Body of pancreas (tissue), 4 donors: ENCODE measurements at places on chromosomes 1 and 21. TPM values are rescaled to one million over a fixed set of nuclear protein-coding genes. Genes with fewer than 3 reads are reported as not detected.
A peak's percentile ranks its signal among the peaks of the same experiment; 100 is the strongest.

HRNR gene
- not detected for total RNA-seq

DNA sequence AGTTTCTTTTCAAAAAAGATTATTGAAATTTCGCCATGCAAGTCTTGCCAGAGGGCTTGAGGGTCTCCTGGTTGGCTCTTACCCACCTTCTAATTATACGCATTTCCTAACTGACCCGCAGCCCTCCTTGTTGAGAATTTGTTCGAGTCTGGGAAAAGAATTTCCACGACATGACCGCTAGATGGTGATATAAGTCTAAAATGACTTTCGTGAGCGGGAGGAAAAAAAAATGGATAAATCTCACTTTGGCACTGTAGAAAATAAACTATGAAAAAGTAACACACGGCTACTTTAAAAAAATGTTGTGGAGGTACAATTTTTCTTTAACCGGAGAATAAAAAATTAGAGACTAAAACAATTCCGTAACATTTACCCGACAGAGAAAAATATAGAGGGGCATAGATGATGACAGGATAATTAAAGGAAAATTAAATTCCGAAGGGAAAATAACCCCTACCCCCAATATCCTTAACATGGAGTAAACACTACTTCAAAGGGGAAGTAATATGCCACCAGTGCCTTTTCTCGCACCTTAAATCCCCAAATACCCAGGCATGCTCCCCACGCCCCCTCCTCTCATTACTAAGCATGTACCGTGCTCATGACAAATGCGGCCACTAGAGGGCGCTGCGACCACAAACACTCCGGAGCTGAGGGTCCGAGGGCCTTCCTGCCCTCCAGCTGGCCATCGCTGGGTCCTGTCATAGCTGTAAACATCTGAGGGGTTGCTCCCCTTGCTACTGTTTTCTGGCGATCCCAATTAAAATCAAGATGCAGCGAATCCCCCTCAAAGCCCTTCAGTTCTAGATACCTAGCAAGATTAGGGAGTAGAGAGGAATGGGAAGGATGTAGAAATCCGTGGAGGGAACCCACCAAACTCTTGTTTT, 266.9 kb downstream of the ASTN1 start:
- peak; percentile 31 for DNase-seq
- peaks cover 7% of the 10 kb centered on the region for H3K4me1 ChIP-seq
- H3K4me3 ChIP-seq = no peak overlapping the region
- H3K27ac ChIP-seq = no peak overlapping the region
- no peaks in the 10 kb centered on the region for H3K27me3 ChIP-seq

SLC26A9 gene
- total RNA-seq = 1.6 TPM

SMAP2 gene
- 21.4 TPM for total RNA-seq

GRCh38 chr21:15084668-15085067, 19.9 kb upstream of the NRIP1 start:
- H3K4me3 ChIP-seq = no peak overlapping the region
- no peaks in the 10 kb centered on the region for H3K27me3 ChIP-seq
- H3K36me3 ChIP-seq = no peaks in the 10 kb centered on the region
- no peak overlapping the region for H3K27ac ChIP-seq
- DNase-seq = peak; percentile 19

DNA sequence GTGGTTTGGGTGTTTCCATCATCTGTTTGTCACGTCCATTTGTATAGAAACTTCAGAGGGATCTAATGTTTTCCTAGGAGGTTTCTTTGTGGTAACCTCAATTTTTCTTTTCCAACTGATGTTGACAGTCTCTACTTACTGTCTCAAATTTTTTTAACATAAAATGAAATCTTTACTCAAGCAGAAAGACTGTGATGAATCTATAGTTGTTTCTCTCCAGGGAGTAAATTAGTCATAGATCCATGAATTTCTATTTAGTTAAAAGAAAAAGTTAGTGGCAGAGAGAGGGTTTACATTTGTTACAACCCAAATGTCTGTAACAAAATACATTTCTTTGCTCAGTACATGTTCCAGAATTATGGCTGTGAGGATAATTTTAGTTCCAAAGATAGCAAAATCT, 161.6 kb downstream of the DISP1 start:
- no peaks in the 10 kb centered on the region for H3K27me3 ChIP-seq
- no peak for DNase-seq
- no peaks in the 10 kb centered on the region for H3K36me3 ChIP-seq

- no peaks in the 10 kb centered on the region for H3K4me1 ChIP-seq
- no peak overlapping the region for H3K4me3 ChIP-seq
- DNase-seq = no peak
These were observed 192.4 kb upstream of the RNPC3 start for GRCh38 chr1:103333141-103333540.

HSPB7 gene
- total RNA-seq = 5.7 TPM

DNA sequence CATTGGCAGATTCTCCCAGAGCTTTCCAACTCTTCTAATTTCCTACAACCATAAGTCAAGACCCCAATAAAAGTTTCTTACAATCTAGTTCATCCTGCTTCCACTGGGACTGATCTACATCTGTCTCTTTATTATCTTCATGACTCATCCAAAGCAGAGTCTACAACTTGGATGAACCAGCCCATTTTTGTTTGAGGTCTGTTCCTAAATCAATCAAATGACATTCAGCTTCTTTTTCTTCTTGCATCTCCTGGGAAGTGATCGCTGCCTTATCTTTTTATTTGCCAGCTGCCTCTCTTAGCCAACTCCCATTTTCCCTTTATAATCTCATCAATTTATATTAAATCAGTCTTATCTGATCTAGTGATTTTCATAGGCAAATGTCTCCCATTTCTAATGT, 105.6 kb downstream of the ERG start:
- H3K36me3 ChIP-seq = no peaks in the 10 kb centered on the region
- H3K27me3 ChIP-seq = no peaks in the 10 kb centered on the region
- no peak overlapping the region for H3K4me3 ChIP-seq
- H3K27ac ChIP-seq = no peak overlapping the region
- DNase-seq = no peak

- H3K4me1 ChIP-seq = peaks cover 64% of the 10 kb centered on the region
- H3K4me3 ChIP-seq = peak overlapping the region; percentile 80
- no peaks in the 10 kb centered on the region for H3K27me3 ChIP-seq
- peak; percentile 77 for DNase-seq
- peak overlapping the region; percentile 90 for H3K27ac ChIP-seq
These were observed 1.3 kb downstream of the ZBTB7B start for GRCh38 chr1:155003766-155004351.

GRCh38 chr1:60895701-60896100, 186.7 kb upstream of the NFIA start:
- H3K27ac ChIP-seq = no peak overlapping the region
- DNase-seq = no peak
- no peaks in the 10 kb centered on the region for H3K36me3 ChIP-seq
- H3K27me3 ChIP-seq = no peaks in the 10 kb centered on the region

DNA sequence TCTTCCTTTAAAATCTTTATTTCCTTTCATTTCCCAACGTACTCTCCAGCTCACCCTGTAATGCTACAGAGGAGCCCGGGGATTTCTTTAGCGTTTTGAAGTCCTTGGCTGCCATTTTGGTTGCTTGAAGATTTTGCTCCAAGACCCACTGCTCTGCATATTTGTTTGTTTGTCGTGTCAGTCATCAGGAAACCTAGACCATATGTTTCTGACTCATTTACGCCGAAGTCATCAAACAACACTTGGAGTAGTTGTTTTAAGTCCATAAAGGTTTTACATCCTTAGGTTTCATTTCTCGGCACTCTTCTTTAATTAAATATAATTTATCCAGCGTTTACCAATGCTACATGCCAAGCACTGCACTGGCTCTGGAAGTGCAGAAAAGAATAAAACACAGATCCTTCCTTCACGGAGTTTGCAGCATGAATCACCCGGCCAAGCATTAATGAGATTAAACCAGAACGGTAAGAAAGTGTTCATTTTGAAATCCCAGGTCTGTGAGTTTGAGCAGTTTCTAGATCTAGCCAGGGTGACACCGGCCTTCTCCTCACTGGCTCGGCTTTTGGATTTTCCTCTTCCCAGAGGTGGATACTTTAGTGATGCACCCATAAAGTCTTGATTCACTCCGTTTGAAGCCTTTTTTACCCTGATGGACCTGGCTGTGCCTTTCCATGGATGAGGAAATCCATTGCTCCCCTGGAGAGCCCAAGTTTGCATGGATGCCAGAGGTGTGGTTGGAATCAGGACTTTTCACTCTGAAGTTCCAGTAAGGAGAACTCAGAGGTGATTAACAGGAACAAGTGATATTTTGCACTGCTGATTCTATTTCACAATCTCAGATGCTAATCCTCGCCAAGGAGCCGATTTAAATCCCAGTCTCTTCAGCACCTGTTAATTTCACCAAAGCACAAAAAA, 109.3 kb downstream of the KAZN start:
- no peak overlapping the region for H3K4me3 ChIP-seq
- no peaks in the 10 kb centered on the region for H3K27me3 ChIP-seq
- no peaks in the 10 kb centered on the region for H3K36me3 ChIP-seq
- no peak overlapping the region for H3K27ac ChIP-seq
- H3K4me1 ChIP-seq = no peaks in the 10 kb centered on the region

GRCh38 chr1:3671371-3672180, 19.3 kb downstream of the TP73 start:
- H3K27ac ChIP-seq = no peak overlapping the region
- no peak for DNase-seq
- H3K4me3 ChIP-seq = no peak overlapping the region

GRCh38 chr1:160667896-160668295, 21.1 kb upstream of the SLAMF1 start:
- H3K4me3 ChIP-seq = no peak overlapping the region
- no peak for DNase-seq
- H3K27ac ChIP-seq = no peak overlapping the region
- no peaks in the 10 kb centered on the region for H3K27me3 ChIP-seq
- H3K4me1 ChIP-seq = no peaks in the 10 kb centered on the region
- H3K36me3 ChIP-seq = no peaks in the 10 kb centered on the region

GRCh38 chr1:150281758-150282557, at the start of gene CIART:
Gene CIART, plus strand, starts transcription at chr1:150282554. Its CDS starts 714 bp downstream, at chr1:150283268.
- no peaks in the 10 kb centered on the region for H3K36me3 ChIP-seq
- peak within 1 kb of the TSS; percentile 86 for H3K27ac ChIP-seq
- DNase-seq = peak; percentile 94
- H3K27me3 ChIP-seq = no peaks in the 10 kb centered on the region

DCST1 gene
- not detected for total RNA-seq

SLC22A15 gene
- total RNA-seq = 8.8 TPM

DNA sequence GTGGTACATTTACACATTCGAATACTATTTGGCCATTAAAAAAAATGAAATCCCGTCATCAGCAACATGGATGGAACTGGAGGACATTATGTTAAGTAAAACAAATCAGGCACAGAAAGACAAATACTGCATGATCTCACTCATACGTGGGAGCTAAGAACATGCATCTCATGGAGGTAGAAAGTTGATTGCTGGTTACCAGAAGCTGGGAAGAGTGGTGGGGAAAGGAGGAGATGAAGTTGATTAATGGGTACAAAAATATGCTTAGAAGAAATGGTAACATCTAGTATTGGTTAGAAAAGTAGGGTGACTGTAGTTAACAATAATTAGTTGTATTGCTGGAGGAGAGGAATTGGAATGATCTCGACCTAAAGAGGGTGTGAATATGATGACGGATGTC, 24.6 kb upstream of the RNF187 start:
- H3K27me3 ChIP-seq = no peaks in the 10 kb centered on the region
- peaks cover 33% of the 10 kb centered on the region for H3K4me1 ChIP-seq
- H3K4me3 ChIP-seq = no peak overlapping the region
- no peak overlapping the region for H3K27ac ChIP-seq

HTR6 gene
- not detected for total RNA-seq

DNA sequence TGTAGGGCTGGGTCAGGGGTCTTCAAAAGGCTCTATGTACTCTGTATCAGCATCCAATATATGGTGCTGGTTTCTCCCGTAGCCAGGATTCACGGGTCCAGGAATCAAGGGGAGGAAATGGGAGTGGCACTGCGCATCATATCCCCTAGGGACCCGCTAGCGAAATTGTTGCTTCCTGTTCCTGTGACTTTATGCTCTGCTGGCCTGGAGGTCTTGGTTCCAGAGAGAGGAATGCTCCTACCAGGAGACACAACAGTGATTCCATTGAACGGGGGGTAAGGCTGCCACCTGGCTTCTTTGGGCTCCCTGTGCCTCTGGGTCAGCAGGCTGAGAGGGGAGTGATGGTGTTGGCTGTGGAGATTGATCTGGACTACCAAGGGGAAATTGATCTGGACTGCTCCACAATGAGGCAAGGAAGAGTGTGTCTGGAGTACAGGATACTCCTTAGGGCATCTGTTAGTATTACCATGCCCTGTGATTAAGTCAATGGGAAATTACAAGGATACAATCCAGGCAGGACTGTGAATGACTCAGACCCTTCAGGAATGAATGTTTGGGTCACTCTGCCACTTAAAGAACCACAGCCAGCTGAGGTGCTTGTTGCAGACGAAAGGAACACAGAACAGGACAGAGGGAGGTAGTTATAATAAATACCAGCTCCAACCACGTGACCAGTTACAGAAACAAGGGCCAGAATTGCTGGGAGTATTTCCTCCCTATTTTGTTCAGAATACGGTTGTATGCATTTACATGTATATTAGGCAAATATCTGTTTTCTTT, 10.2 kb downstream of the SPSB1 start:
- no peak for DNase-seq
- peak overlapping the region; percentile 45 for H3K27ac ChIP-seq
- H3K36me3 ChIP-seq = no peaks in the 10 kb centered on the region
- no peak overlapping the region for H3K4me3 ChIP-seq
- peaks cover 61% of the 10 kb centered on the region for H3K4me1 ChIP-seq

DNA sequence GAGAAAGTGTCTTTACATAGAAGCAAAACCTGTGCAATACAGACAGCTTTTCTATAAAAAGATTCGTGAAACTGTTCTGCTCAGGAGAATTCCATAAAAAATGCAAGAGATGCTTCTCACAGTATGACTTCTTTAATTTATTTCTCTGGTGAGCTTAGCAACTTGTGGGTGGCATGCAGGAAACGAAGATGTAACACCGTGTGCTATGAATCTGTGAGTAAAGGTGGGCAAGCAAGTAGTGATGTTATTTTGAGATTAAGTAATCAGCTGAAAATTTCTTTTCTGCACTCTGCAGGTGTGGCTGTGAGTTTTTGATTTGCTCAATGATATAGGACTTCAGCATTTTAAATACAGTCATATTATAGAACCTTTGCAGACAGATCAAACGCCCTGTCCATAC, 656.8 kb upstream of the NCAM2 start:
- no peak for DNase-seq
- H3K27ac ChIP-seq = no peak overlapping the region
- no peaks in the 10 kb centered on the region for H3K36me3 ChIP-seq

DNA sequence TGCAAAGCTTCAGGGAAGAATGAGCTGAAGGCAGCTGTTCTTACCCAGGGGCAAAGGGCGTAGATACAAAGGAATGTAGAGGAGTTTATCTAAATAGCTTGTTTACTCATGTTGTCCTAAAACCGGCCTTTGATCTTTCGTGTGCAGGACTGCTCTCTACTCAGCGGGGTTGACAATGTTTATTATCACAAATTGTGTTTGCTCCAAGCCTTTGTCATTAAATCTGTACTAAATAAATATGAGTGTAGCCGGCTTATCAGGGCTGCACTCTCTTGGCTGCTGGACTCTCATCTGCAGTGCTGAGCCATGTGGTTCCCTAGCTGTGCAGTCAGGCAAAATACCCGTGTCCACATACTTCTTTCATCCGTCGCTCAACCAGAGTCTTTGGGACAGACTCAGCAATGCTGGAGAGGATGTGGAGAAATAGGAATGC, 199.0 kb downstream of the LBR start:
- no peaks in the 10 kb centered on the region for H3K27me3 ChIP-seq
- no peak overlapping the region for H3K27ac ChIP-seq
- H3K4me1 ChIP-seq = no peaks in the 10 kb centered on the region
- H3K4me3 ChIP-seq = no peak overlapping the region
- no peak for DNase-seq
